ENCODE measurements at places on chromosomes 11 and 22.

GRCh38 chr22:37062702-37063381, 11.3 kb downstream of the KCTD17 start:
- DNase-seq = no peak

DNA sequence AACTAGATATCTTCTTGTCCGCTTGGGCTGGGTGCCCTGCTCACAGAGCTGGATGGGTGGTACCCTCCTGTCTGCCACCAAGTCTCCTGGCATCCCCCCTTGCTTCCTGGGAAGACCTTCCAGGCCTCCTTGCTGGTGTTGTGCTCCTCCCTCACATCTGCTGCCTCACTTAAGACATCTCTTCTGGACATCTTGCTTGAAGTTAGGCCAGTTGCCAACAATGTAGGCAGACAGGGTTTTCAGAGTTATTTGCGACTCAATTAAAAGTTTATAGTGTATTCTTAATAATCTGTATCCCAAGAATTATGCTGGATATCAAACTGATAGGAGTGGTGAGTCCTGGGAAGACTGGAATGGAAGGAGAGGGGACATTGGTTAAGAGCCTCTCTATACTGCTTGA, 64.0 kb upstream of the TNRC6B start:
- no peak for DNase-seq

GRCh38 chr22:19779011-19779421, 18.4 kb downstream of the TBX1 start:
- no peak for DNase-seq

GRCh38 chr11:83033972-83034672, 37.6 kb downstream of the RAB30 start:
- no peak for DNase-seq

- no peak for DNase-seq
Measured at GRCh38 chr11:304915-305843, 2.4 kb upstream of the IFITM2 start.

DNA sequence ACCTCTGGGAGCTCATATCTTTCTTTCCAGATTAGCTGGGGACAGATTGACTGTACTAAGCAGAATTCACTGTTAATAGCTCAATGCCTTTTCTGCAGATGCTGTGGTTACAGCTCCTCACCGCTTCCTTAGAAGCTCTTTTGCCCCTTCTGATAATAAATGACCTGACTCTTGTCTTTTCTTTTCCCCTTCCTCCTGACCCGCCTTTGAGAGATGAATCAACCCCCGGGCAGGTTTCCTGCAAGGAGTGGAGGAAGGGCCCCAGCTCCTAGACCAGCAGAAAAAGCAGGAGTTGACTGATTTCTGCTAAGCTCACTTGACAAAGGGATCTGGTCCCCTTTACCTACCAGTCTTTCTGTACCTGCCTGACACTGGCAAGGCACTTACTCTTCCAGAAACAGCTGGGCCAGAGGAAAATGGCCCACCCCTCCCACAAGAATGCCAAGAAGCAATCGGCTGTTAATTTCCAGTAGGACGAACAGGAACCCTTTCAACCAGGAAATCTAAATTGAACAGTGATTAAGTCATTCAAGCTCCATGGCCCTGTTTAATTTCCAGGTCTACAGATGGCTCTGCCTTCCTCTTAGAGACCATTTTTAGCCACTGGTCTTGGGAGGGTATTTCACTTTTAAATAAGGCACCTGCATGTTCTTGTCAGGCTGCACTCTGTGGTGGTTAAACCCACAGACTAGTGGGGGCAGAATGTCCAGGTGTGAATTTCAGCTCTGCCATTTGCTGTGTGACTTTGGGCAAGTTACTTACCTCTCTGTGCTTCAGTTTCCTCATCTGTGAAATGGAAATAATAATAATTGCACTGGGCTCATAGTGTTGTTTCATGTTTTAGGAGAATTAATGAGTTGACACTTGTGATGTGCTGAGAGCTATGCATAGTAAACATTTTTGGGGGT, 67.5 kb downstream of the PRR5L start:
- DNase-seq = no peak

DNA sequence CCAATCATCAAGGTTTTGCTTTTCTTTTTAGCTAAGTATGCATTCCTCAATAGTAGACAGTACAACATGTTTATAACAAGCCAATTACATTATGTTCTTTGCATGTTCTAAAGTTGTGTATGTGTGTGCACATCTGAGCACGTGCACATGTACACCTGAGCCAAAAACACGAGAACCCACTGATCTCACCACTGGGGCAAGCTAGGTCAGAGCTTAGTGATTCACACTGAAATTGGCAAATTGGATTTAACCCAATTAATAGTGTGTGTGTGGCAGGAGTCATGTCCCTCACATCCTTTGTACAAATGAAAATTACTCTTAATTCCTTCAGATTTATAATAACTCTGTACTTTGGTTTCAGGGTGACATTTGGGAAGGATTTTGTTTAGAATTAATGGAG, 145.7 kb upstream of the TEAD1 start:
- no peak for DNase-seq
